Umbilical cord (tissue), 2 donors: ENCODE measurements at places on chromosomes 16 and 17.

DNA sequence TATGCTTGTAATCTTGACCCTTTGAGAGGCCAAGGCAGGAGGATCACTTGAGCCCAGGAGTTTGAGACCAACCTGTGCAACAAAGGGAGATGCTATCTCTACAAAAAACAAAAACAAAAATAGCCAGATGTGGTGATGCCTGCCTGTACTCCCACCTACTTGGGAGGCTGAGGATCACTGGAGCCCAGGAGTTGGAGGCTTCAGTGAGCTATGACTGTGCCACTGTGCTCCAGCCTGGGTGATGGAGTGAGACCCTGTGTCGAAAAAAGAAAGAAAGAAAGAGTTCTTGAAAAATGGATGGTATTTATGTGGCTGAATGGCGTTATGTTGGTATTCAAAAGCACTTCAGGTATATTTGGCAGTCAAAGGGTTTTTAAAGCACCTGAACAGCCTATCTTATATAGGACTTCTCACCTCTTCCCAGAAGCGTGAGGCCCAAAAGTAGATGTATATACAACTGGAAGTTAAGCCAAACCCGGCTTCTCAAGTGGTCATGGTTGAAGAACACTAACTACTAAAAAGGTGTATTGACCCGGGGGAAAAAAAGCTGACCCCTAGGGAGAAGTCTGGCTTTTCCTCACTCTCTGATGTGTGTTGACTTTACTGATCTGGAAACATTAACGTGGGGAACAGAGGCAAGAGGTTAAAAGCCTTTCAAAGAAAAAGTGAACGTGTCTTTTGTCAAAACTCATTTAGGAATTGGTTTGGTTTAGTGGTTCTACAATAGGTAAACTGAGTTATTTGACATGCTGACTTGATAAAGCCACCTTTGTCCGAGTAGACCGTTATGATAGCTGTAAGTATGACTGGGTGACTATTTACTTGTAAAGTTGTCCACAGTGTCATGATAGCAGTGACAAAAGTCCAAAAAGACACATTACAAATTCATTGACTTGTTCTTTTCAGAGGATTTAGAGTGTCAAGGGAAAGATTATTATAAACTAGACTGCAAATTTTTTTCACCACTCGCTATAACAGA lies 183.4 kb downstream of the IRX3 start:
- no peak for DNase-seq

GRCh38 chr16:84889066-84889465 lies 69.3 kb downstream of the CRISPLD2 start:
- no peak for DNase-seq

GRCh38 chr17:48613862-48614694 lies 1.0 kb downstream of the HOXB8 start:
- no peak for DNase-seq

DNA sequence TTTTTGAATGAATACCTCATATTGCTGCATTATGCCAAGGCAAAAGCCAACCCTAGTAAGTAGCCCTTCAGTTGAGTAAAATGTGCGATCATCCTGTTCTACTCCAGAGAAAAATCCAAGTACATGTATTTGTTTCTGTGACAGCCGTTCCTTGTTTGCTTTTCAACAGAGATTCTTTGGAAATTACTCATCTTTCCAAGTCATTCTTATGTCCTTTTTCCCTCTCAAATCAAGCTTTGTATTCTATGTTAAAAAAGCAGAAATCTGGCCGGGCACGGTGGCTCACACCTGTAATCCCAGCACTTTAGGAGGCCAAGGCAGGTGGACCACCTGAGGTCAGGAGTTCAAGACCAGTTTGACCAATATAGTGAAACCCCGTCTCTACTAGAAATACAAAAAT lies 112.9 kb upstream of the HAS3 start:
- DNase-seq: no peak

DNA sequence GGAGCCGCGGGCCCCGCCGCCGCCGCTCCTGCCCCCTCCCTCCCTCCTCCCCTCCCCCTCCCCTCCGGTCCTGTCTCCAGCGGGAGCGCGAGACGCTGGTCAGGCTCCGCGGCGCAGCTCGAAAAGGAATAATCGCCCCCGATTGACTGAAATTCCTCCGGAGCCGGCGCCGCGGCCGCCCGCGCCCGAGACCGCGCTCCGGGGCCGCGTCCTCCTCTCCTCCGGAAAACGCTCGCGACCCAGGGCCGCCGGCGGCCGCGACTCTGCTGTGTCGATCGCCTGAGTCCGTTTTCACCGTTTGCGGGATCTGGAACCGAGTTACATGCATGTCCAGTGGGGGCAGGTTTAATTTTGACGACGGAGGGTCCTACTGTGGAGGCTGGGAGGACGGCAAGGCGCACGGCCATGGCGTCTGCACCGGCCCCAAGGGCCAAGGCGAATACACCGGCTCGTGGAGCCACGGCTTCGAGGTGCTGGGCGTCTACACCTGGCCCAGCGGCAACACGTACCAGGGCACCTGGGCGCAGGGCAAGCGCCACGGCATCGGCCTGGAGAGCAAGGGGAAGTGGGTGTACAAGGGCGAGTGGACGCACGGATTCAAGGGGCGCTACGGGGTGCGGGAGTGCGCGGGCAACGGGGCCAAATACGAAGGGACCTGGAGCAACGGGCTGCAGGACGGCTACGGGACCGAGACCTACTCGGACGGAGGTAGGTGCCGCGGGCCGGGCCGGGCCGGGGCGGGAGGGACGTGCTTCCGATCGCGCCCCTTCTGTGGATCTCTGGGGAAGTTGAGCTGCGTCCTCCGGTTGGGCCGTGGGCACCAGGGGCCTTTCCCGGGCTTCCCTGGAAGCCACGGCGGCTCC lies 744 bp downstream of the JPH3 start:
- no peak for DNase-seq

DNA sequence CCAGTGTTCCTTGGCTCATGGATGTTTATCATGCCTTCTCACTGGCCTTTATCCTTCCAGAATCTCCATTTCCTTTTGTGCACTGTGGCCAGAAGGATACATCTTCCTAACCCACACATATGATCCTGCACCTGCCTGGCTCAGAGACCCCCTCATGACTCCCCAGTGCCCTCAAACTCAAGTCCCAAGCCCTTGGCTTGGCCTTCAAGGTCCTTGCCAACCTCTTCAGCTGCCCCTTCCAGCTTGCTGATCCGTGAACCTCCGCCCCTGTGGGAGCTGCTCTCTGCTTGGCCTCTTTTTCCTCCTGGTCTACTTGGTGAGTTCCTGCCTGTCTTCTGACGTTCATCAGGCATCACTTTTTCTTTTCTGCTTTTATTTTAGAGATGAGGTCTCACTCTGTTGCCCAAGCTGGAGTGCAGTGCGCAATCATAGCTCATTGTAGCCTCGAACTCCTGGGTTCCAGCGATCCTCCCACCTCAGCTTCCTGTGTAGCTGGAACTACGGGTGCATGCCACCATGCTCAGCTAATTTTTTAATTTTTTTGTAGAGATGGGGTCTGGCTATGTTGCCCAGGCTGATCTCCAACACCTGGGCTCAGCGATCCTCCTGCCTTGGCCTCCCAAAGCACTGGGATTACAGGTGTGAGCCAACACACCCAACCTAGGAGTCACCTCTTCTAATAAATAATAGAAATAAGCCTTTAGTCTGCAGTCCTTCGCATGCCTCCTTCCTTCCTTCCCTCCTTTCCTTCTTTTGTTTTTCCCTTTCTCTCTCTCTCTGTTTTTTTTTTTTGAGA lies 2.5 kb upstream of the PYCARD start:
- no peak for DNase-seq
